Esophagus squamous epithelium (tissue), 5 donors: ENCODE measurements at places on chromosomes 13 and 19.

DNA sequence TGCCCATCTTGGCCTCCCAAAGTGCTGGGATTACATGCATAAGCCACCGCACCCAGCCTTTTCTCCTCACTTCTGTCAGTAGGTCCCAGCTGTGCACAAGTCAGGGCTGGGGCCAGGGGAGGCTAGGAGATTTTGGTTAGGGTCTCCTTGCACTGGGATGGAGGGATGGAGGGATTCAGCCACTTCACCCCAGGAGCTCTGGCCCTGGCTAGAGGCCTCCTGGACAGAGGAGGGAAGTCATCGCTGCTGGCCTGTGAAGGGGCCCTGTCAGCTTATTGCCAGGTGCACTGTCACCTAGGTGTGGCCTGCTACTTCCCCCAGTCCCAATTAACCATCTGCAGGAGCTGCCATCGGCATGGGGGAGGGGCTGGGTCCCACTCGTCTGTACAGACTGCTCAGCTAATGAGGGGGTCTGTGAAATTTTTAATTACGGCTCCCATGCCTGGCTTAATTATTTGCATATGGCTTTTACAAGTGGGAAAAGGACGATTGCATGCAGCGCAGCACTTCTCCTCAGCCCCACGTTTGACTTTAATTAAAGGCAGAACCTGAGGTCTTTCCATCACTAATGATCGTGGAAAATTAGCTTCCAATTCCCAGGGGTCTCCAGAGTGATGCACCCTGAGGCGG lies 52.4 kb downstream of the CHST8 start:
- DNase-seq, result no peak

GRCh38 chr13:79519255-79519654 lies 38.3 kb downstream of the NDFIP2 start:
- no peak for DNase-seq

- no peak for DNase-seq
These were observed 94.6 kb downstream of the EFNB2 start for GRCh38 chr13:106440866-106441265.

- no peak for DNase-seq
These were observed 41.9 kb downstream of the NFIX start for GRCh38 chr19:13037161-13037560.

GRCh38 chr19:44848036-44848811 lies 2.1 kb downstream of the NECTIN2 start:
- DNase-seq, result no peak

DNA sequence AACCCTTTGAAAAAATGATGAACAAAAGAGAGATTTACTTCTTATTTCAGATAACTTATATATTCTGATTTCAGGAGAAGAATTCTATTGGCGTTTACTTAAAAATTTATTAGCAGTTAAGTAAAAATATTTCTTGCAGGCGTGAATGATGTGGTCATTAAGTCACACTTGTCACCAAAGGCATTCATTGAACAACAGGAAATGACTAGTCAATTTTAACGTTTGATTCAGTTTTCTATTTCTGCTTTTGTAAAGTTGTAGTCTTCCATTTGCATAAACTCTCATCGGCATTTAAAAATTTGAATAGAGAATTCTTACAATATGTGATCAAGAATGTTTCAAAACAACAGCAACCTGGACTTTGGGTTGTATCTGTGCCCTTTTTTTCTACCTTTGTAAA lies 83.4 kb downstream of the GPR12 start:
- no peak for DNase-seq

DNA sequence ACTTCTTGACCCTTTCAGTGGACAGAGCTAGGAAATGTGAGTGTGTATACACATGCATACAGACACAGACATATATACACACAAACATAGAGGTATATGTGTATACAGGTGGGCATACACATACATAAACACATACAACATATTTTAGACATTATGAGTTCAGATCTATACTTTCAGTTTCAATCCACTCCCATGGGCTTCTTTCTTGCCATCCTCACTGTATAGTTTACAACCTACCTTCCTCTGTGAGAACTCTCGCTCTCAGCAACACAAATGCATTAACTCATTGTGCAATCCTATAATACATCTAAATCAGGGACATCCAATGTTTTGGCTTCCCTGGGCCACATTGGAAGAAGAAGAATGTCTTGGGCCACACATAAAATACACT lies 21.2 kb upstream of the SCEL start:
- DNase-seq, result no peak

DNA sequence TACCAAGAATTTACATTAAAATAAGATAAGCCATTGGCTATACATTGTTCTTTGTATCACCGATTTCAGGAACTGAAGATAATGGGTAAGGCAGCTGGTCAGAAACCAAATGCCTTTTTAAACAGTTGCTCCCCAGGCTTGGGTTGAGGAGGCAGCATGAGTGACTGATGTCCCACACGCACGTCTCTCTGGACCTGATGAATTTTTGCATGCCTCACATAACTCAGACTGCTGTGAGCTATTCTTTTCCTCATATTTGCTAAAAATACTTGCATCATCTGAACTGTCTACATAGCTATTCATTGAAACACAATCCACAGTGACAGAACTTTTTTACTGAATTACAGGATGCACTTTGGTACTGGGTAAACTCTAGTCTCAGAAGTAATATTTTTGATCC lies 123.6 kb upstream of the MAB21L1 start:
- no peak for DNase-seq

DNA sequence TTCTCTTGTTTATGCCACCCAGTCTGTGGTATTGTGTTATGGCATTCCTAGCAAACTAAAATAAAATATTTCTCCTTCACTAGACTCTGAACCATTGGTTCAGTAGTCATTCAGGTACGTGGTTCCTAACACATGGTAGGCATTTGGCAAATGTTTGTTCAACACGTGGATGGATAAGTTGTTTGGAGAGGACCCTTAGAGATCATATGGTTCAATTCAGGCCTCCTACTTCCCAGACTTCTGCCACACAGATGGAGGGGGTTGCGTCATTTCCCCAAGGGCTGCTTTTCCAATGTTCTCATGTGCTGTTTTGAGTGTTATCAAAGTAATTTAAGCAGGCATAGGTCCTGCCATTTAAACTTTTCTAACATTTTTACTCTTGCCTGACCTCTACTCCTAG lies 6.7 kb downstream of the CXCL17 start:
- DNase-seq, result no peak

- DNase-seq, result no peak
These were observed 6.4 kb downstream of the RPL21 start for GRCh38 chr13:27257648-27258253.

DNA sequence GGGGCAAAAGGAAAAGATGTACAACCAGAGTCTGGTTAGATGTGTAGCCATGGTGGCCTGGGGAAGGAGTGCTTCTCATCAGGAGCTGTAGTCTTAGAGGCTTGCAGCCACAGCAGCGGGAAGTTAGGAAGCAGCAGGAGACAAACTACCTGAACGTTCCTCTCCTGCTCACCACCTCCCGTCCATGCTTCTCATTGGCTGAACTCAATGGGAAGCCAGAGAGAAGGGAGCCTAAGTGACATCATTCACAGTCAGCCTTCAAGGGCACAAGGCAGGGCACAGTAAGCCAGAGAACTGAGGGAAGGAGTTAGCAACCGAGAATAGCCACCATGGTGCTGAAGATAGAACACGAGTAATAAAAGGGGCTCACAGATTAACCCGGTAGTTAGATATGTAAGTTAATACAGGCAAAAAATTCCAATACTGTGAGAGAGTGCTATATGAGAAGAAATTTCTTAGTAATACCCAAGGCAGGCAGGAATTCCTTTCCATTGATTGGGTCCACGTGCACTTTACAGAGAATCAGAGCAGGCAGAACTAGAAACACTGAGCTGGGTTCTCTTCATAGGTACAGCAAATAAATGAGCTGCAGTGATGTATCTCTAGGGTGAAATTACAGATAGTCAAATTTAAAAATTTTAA lies 391.5 kb upstream of the DACH1 start:
- no peak for DNase-seq

DNA sequence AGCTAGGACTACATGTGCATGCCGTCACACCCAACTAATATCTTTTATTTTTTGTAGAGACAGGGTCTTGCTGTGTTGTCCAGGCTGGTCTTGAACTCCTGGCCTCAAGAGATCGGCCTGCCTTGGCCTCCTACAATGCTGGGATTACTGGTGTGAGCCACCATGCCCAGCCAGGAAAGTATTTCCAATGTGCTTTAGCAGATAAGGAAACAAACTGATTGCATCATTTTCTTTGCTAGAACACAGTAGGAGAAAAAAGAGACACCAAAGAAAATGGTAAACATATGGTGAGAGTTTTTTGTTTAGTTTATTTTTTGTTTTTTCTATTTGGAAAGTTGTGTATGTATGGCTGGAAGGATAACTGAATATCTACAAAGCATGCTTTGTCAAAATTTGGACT lies 46.9 kb upstream of the AKAP11 start:
- DNase-seq, result no peak

DNA sequence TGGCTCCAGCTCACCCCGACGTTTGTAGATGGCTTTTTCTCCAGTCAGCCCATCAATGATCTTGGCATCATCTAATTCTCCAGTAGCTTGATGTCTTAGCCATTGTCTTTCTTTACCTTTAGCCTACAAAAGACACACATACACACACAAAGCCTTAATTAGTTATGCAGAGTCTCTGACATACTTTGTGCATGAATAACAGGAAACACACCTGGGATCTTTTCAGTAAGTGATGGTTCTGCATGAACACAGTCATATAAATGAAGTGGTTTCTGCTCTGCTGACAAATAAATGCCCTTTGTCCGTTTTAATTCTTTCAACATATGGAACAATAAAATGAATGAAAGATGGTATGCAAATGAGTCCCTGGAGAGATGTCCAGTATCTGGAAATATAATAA lies 133.3 kb downstream of the RGCC start:
- no peak for DNase-seq
